Esophagus squamous epithelium (tissue), 5 donors: ENCODE measurements at places on chromosomes 16 and 17.

- DNase-seq: no peak
Measured at GRCh38 chr16:31385680-31386079, 7.5 kb upstream of the ITGAD start.

DNA sequence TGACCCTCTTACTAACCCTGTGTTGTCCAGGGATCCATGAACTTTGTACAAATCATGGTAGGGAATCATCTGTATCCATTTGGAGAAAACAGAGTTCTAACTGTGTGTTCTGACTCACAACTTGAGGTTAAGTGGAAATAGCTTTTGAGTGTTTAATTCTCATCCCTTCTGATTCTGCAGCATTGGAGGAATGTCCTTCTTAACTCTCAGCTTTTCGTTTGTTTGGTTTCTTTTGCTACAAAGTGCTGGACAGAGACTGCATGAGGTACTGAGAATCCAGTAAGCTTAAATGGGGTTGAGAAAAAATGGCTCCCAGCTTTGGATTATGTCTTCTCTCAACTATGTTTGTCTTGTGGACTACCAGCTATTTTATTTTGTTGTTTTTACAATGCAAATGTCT lies 352.1 kb upstream of the KIF2B start:
- DNase-seq: no peak

- no peak for DNase-seq
Measured at GRCh38 chr17:5362162-5362811, 57.2 kb downstream of the NUP88 start.

GRCh38 chr17:60077672-60078519 lies 825 bp downstream of the HEATR6 start:
- DNase-seq: no peak

DNA sequence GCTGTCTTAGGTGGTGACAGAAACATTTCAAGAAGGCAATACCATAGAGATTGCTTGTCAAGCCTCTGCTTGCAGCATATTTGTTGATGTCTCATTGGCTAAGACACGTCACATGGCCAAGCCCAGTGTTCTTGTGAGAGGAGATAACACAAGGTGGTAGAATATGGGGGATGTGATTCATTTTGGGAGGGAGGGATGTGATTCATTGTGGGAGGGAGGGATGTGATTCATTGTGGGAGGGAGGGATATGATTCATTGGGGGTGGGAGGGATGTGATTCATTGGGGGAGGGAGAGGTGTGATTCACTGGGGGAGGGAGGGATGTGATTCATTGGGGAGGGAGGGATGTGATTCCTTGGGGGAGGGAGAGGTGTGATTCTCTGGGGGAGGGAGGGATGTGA lies 470.5 kb upstream of the SALL1 start:
- DNase-seq: no peak

DNA sequence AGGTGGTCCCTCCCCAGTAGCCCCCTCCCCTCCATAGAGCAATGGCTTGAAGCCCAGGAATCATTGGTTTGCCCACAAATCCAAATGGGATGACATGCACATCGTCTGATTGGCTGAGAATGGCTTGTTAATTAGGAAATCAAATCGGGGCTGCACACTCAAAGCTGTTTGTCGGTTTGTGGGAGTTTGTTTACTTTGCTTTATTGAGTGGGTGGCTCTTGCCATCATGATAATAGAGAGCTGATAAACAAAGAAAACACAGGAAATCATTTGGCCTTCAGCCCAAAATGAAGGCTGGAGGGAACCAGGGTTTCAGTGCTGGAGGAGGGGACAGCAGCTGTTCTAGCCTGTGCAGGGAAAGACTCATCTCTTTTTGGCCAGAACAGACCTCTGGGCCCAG lies 316.3 kb downstream of the CBLN1 start:
- no peak for DNase-seq

DNA sequence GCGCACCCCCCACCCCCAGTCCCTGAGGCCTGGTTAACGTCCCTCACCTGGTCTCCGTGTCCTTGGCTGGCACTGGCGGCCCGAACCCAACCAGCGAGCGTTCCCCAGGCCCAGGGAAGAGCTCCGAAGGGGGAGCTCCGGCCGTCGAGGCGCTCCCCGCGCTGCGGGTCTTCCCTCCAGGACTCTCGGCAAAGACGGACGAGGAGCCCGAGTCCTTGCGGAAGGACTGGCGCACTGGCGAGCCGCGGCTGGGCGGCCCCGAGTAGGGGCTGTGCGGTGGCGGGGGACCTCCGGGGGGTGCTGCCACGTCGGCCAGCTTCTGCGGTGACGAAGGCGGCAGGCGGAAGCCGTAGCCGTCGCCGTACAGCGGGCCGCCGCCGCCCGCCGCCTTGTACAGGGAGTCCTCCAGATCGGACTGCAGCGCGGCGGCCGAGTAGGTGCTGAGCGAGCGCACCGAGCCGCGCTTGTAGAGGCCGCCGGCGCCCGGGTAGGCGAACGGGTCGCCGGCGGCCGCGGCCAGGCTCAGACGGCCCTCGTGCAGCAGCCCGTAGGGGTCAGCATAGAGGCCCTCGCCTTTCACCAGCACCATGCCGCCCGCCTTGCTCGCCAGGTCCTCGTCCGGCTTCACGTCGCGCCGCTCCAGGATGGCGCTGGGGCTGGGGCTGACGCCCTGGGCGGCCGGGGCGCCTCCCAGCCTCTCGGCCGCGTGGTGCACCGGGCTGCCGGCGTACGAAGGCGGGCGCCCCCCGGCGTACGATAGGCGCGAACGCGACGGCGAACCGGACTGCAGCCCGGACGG lies 44.1 kb downstream of the SRCIN1 start:
- DNase-seq: no peak

GRCh38 chr16:80824623-80825364 lies 20.4 kb upstream of the CDYL2 start:
- no peak for DNase-seq

GRCh38 chr17:8060274-8060673 lies 21.4 kb downstream of the ALOX15B start:
- no peak for DNase-seq

DNA sequence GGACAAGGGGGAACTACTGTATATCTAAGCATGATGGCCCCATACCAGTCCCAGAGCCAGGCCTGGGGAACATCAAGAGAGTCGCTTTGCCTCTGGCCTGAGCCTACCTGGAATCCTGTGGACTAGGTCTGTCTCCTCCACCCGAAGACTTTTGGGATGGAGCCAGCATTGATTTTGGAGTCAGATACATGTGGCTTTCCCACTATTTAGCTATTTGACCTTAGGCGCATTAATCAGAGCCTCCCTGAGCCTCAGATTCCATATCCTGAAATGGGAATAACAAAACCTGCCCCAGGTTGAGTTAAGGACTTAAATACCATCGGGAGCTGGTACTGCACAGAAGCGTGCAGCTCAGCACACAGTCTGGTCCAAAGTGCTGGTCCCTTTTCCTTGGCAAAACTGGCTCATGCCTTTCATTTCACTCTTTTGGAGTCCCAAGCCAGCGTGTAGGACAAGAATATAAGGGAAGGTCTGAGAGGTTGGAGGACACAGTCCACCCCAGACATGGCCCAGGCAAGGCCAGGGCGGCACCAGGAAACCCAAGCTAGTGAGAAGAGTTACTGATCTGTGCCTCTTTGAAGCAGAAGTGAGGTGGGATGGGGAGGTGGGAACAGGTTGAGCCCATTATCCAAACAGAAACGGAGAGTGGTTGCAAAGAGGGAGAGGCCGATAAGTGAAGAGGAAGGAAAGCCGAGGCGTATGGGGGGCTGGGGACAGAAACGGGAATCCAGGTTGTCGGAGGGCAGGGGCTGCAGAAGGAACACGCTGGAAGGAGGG lies 986 bp downstream of the FA2H start:
- DNase-seq: no peak

DNA sequence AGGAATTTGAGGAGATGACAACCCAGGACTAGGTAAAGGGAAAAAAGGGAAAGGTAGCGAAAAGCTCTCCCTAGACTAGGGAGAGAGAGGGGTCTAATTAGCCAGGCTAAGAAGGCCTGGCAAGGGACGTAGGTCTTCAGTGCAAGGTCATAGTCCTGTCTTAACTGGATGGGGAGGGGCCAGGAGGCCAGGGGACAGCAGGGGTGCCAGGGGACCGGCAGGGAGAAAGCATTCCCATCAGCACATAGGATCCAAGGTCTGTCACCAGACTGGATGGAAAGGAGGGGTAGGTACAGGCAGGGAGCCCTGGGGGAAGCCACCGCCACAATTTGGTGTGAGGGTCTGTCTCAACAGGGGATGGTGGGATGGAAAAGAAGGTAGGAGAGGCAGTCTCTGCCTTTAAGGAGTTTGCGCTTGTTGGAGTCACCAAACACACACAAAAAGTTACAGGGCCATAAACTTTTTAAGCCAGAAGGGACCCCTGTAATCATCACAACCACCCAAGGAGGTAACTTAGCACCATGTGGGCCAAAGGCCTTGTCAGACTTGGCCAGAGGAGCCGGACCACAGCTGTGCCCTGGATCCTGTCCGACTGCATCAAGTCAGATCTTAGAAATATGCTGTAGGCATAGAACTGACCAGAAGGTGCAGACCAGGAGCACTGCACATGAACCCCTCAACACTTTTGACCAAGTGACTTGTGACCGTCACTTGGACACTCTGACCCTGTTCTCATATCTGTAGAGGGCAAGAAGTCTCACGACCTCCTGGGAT lies 10.0 kb downstream of the AXIN2 start:
- DNase-seq: no peak

- no peak for DNase-seq
Measured at GRCh38 chr17:38671939-38672720, 2.6 kb downstream of the EPOP start.

DNA sequence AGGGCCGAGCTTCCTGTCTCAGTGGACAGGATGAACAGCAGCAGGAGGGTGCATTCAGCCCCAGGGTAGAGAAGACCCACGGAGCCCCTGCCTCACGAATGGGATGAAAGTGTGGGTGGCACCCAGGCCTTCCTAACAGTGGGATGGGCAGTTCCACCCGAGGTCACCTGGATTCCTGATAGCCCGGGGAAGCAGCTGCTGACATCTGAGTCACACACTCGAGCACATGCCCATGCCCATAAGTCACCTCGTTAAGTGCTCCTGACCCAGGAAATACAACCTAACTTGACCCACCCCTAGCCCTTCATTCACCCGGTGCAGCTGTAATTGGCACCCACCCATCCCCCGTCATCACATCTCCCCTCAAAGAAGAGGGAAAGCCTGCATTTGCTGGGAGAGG lies 85.3 kb upstream of the FOXF1 start:
- DNase-seq: no peak

GRCh38 chr16:85234310-85235204 lies 122.3 kb upstream of the CIBAR2 start:
- DNase-seq: no peak

DNA sequence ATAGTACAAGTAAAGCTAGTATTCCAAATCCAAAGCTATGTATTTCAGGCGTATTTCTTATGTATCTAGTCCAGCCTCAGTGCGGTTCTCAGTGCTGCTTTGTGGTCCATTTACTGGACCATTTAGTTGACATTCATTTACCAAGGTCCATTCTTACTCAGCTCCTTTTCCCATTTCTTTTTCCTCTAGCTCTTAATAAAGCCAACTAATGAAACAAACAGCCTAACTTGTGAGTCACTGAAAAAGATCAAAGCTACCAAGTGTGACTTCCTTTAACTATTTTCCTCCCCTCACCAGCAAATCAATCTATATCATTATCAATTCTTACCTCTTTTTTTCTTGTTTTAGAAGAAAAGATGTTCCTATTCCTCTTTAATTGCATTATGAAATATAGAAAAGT lies 64.0 kb downstream of the CYB561 start:
- no peak for DNase-seq

DNA sequence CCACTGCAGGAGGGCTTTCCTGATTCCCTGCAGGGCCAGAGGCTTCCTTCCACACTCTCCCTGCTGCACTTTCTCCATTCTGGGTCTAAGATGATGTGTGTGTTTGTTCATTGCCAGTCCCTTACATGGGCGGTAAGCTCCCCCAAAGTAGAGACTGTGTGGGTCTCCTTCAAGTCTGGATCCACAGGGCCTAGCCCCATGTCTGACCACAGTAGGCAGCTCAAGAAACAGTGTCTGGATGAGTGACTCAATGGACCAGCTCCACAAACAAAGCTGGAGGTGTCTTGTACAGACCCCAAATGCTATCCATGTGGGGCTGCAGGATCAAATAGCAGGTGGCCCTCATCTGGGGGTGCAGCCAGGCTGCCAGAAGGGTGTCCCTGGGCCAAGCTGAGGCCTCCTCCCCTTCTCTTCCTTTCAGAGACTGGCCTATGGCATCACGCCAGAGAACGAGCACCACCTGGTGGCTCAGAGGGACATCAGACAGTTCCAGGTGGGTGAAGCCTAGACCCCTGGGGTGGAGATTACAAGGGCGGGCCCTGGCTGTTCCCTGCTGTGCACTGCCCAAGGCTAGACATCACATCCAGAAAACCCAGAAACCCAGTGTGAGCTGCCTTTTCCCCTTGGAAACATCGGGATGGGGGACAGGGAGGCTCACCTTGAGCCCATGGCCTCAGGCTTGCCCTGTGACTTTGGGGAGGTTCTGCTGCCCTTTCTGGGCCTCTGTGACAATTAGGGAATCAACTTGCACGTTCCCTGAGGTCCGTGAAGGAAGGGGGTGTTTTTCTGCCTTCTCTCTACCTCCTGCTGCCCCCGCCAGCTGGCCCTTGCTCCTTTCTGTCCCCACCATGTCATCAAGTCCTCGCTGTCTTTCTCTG lies 45.9 kb downstream of the SLC6A2 start:
- no peak for DNase-seq

- no peak for DNase-seq
Measured at GRCh38 chr16:75534560-75535205, 1.2 kb downstream of the CHST5 start.
